ENCODE measurements at places on chromosomes 4 and X.
A peak's percentile ranks its signal among the peaks of the same experiment; 100 is the strongest.

- no peak for DNase-seq
These were observed 58.6 kb downstream of the TAB3 start for GRCh38 chrX:30830326-30830943.

- no peak for DNase-seq
These were observed 194.9 kb downstream of the CBLL2 start for GRCh38 chrX:22467571-22467970.

DNA sequence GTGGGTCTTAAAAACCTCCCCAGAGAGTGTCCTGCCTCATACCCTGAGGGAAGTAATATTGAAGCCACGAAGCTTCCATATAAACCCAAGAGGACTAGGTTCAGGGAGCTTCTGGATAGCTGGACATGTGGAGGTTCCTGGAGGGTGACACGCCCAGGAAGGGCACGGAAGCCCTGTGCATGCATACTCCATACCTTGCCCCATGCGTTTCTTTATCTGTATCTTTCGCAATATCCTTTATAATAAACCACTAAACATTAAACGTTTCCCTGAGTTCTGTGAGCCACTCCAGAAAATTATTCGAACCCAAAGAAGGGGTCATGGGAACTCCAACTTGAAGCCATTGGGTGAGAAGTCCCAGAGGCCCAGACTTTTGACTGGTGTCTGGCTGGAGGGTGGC lies 45.7 kb upstream of the HPF1 start:
- DNase-seq, result no peak

DNA sequence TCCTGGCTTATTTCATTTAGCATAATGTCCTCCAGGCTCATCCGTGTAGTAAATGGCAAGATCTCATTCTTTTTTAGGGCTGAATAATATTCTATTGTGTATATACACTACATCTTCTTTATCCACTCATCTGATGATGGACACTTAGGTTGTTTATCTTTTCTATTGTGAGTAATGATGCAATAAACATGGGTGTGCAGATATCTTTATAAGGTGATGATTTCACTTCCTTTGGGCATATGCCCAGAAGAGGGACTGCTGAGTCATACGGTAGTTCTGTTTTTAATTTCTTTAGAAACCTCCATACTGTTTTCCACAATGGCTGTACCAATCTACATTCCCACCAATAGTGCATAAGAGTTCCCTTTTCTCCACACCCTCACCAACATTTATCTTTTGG lies 317.6 kb upstream of the CNKSR2 start:
- no peak for DNase-seq

DNA sequence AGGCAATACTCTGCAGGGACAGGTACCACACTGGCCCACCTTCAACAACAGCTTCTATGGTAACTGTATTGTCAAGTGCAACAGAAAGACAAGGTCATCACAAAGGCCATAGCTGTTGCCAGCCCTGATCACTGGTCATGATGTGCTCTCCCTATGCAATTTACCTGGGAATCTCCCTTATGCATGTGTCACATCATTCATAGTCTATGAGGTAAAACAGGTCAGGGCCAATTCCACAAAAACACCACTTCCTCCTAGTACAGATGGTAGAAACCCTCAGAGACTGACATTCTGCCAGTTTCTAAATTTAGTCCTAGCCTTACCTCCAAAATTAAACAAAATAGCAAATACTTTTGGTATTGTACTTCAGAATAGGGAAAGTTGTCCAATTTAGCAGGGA lies 132.8 kb downstream of the MGST2 start:
- DNase-seq, result no peak

GRCh38 chrX:42017971-42018370 lies 94.6 kb upstream of the CASK start:
- no peak for DNase-seq

GRCh38 chr4:38180456-38180855 lies 220.3 kb downstream of the PTTG2 start:
- DNase-seq, result peak; percentile 19

DNA sequence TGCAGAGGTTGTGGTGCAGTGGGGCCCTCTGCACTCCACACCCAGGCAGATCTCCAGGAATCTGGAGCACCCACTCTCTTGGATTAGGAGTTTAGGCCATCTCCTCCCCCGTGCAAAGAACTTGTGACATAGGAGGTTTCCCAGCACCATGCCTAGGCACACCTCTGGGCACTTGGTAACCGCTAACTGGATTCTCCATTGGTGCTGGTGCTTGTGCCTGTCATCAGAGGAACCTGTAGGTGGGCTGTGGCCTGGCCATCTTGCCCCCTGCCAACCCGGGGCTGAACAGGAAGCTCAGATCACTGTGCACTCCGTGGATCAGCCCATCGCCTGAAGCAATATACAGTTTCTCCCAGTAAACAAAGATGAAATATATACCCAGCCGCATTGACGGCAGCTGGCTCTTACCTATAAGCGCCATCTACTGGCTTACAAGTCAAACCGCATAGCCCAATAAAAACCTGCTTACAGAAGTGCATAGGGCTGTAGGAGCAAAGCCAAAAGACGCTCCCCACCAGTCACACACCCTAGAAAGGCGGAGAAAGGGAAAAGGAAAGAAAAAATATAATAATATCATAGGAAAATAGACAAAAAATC lies 19.1 kb upstream of the TEX13B start:
- peak; percentile 24 for DNase-seq

Measured in Calu3 (cell line).